ENCODE measurements at places on chromosomes 5 and 9.

- peak; percentile 32 for DNase-seq
These were observed 64.8 kb upstream of the TNFAIP8 start for GRCh38 chr5:119291056-119291455.

GRCh38 chr5:93289942-93290341 lies 291.1 kb downstream of the NR2F1-AS1 start:
- DNase-seq = peak; percentile 41

DNA sequence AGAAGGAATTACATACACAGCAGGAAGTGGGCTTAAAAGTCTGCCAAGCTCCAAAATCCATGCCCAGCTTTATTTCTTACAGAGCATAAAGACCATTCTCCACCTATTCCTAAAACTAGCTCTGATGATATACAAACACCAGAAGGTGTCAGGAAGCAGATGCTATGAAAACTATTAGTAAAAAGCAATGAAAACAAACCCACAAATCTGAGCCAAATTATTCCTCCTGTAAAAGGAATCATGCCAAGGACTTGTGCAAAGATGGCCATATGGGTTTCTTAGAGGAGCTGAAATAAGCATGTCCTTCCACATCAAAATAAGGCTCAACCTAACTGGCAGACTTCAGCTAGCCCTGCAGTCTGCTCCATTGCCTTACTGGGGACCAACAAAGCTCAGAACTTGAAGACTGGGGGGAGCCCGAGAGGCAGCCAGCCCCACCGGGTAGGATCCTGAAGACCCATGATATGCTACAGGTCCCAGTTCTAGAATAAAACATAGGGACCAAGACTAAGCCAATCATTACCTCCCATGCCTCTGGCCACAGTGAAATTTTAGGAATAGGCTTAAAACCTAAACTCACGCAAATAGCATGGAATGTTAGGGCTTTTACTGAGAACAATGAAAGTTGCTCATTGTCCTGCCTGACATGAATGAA lies 42.8 kb upstream of the GABRP start:
- no peak for DNase-seq

- no peak for DNase-seq
These were observed 154.2 kb upstream of the WWC1 start for GRCh38 chr5:168137265-168137664.

GRCh38 chr5:73763300-73764032 lies 137.5 kb downstream of the ARHGEF28 start:
- DNase-seq = no peak

- no peak for DNase-seq
These were observed 355.9 kb upstream of the TLE4 start for GRCh38 chr9:79215821-79216220.

DNA sequence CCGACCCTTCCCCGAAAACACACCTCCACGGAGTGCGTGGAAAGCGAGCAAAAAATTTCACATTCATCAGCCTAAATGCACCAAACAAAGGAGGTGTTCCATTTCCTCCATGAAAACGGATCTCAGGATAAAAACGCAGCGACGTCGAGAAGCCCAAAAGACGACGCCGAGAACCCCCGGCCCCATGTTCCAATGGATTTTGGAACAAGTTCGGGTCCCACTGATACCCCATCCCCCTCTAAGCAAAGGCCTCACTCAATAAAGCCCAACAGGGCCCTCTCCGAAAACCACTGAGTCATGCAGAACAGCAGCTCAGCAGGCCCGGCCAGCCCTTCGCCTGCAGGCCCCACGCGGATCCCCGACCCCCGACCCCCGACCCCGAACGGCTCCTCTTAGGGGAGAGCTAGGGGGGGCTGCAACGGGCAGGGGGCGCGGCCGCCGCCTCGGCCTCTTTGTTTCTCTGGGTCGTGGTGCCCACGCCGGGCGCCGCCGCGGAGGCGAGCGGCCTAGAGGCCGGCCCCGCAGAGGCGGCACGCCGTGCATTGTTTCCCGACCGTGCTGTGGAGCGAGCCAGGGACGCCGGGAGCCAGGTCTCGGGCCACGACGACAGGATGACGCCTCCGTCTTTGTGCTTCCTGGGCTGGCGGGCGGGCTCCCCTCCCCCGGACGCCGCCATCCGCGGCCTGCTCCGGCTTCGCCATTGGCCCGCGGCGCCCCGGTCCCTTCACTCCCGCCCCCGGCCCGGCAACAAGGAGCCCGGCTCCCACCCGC lies 915 bp downstream of the ZFAND5 start:
- peak; percentile 67 for DNase-seq

GRCh38 chr9:131407717-131408195 lies 13.9 kb downstream of the PRRC2B start:
- DNase-seq = peak; percentile 33

DNA sequence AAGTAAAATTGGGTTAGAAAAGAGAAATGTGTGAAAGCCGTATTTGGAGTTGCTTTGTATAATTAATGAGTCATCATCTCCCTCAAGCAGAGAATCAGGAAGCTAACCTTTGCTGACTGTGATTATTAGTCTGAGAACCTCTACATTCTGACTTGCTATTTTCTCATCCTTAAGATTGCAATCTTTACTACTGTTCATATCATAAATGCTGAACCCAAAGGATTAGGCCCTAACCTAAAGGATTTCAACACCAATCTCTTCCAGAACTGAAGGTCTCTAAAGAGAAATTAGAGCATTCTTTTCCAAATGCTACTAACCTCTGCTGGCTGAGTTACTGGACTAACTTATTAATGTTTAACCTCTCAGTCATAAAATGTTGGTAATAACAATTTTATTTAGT lies 538.1 kb upstream of the MEF2C start:
- no peak for DNase-seq

All from brain (organoid and tissue), 16 donors.